ENCODE measurements at places on chromosomes 13 and 19. TPM values are rescaled to one million over a fixed set of nuclear protein-coding genes. Genes with fewer than 3 reads are reported as not detected.
A peak's percentile ranks its signal among the peaks of the same experiment; 100 is the strongest.

STARD13 gene
- total RNA-seq, result 9.5 TPM

GMIP gene
- total RNA-seq, result 32.7 TPM

NDUFA7 gene
- total RNA-seq, result 43.4 TPM

FXYD3 gene
- 1,418 TPM for total RNA-seq

GIPR gene
- total RNA-seq, result 4.6 TPM

AMER2 gene
- total RNA-seq, result not detected

SELENOV gene
- not detected for total RNA-seq

- peak; percentile 42 for DNase-seq
These were observed 91.4 kb upstream of the CACNA1A start for GRCh38 chr19:13597640-13598039.

- peak; percentile 27 for DNase-seq
These were observed 14.0 kb upstream of the GJA3 start for GRCh38 chr13:20174656-20175405.

- DNase-seq, result no peak
These were observed 30.1 kb upstream of the USP12 start for GRCh38 chr13:27201661-27202060.

DNA sequence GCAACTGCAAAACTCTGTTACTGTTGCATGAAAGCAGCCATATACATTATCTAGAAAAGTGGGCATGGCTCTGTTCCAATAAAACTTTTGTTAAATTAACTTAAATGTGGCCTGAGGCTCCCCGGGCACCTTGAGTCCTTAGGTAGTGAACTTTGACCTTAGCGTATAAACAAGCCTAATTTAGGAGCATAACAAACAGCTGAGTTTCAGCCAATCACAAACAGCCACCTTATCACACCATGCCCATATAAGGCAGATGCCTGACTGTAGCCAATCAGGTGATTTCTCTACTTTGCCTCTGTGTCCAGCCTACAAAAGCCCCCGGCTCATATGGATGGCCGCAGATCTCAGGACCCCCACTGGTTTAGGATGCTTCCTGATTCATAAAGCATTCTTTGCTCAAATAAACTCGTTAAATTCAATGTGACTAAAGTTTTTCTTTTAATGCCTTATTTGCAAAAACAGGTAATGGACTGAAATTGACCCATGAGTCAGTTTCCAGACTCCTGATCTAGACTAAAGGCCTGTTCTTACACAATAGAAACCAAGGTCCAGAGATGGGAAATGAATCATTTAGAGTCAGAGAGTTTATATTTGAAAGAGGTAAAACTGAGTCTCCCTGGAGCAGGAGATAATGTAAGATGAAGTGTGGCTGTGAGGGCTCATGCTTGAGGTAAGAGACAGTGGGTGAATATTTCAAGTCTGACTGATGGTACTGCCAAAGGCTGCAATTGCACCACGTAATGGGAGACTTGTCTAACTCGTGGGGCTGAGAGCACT, 130.2 kb downstream of the FGF9 start:
- no peak for DNase-seq

DNA sequence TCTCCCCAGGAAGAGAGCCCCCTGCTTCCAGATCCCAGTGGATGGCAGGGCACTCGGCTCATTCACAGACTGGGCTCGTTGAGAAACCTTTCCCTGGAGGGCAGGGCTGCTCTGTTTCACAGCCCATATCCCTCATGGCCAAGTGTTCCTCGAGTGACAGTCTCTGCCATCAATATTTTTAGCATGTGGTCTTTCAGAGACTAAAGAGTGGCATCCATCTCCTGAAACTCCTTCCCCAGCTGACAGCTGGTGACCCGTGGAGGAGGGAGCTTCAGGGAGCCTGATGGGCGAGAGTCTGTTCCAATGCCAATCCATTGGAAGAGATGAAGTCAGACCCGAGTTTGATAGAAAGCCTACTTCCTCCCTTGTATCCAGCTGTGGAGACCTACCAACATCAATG, 30.7 kb upstream of the ALOX5AP start:
- no peak for DNase-seq

- no peak for DNase-seq
These were observed 21.0 kb upstream of the GRWD1 start for GRCh38 chr19:48424694-48425219.

- peak; percentile 19 for DNase-seq
These were observed 3.1 kb downstream of the ATP12A start for GRCh38 chr13:24683351-24683750.

DNA sequence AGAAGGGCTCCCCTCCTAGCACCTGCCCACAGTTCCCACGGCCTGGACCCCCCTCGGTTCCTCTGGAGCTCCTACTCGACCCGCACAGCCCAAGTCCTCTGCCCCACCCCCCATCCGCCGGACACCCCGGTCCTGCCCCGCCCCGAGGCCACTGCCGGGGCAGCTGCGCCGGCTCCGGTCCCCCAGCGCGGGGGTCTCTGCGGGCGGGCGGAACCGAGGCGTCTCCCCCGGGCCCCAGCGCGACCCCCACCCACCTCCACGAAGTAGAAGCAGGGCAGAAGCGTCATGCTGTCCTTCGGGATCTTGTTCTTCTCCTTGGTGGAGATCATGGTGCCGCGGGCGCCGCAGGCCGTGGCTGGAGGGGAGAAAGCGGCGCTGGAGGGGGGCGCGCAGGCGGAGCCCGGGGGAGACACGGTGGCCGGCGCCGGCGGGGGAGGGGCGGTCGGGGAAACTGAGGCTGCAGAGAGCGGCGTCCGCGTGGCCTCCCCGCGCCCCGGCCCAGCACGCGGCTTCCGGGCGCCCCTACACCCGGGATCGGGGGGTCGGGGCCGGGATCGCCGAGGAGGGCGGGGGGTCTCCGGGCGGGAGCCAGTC, 427 bp downstream of the PLPPR3 start:
- no peak for DNase-seq

DNA sequence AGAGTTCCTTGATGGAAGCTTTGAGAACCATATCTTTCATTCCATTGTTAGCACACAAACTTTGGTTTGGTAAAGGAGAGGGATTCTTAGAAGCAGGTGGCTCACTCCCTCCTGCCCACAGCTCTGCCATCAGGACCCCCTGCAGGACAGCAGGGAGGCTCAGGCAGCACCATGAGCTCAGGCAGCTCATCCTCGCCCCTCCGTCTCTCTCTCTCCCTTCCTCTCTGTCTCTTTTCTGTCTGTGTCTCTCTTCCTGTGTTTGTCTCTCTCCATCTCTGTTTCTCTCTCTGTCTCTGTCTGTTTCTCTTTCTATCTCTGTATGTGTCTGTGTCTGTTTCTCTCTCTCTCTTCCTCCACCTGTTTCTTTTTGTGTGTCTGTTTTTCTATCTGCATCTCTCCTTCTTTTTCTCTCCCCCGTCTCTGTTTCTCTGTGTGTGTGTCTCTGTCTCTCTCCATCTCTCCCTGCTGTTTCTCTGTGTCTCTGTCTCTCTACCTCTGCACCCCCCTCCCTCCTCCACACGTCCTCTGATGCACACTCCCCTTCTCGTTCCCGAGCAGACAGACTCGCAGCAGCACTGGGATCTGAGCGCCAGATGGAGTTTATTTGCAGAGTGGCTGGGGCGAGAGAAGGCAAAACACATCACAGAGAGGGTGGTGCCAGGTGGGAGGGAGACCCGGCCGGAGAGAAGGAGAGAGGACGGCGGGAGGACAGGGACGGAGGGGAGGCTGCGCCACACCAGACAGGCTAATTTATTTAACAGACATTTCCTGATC, 8.7 kb downstream of the SBK2 start:
- no peak for DNase-seq

GRCh38 chr13:51895906-51896888, 34.4 kb downstream of the CCDC70 start:
- DNase-seq, result peak; percentile 71

GRCh38 chr13:31162151-31163008, 676 bp upstream of the HSPH1 start:
- peak; percentile 98 for DNase-seq

DNA sequence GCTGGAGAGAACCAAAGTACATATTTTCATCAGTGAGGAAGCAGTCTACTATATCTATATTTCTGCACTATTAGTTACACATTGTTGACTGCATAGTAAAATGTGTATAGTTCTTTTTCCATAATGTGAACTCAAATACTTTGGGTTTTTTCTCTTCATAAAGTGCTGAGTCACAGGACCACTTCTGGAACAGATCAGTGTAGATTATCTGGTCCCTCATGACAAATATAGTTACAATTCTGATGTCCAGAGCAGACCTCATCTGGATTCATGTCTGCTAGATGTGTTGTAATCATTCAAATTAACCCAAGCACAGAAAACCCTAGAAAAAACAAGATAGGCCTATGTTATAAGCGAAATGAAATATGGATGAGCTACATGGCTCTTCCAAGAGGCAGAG, 171.4 kb downstream of the SUCLA2 start:
- DNase-seq, result no peak

GRCh38 chr19:34851277-34851804, 75.4 kb upstream of the ZNF30 start:
- no peak for DNase-seq

GRCh38 chr19:2942928-2943640, 1.7 kb downstream of the ZNF77 start:
- no peak for DNase-seq

GRCh38 chr13:39322836-39323585, 280.0 kb downstream of the LHFPL6 start:
- no peak for DNase-seq
